ENCODE measurements at places on chromosomes 11 and 22.
A peak's percentile ranks its signal among the peaks of the same experiment; 100 is the strongest.

DNA sequence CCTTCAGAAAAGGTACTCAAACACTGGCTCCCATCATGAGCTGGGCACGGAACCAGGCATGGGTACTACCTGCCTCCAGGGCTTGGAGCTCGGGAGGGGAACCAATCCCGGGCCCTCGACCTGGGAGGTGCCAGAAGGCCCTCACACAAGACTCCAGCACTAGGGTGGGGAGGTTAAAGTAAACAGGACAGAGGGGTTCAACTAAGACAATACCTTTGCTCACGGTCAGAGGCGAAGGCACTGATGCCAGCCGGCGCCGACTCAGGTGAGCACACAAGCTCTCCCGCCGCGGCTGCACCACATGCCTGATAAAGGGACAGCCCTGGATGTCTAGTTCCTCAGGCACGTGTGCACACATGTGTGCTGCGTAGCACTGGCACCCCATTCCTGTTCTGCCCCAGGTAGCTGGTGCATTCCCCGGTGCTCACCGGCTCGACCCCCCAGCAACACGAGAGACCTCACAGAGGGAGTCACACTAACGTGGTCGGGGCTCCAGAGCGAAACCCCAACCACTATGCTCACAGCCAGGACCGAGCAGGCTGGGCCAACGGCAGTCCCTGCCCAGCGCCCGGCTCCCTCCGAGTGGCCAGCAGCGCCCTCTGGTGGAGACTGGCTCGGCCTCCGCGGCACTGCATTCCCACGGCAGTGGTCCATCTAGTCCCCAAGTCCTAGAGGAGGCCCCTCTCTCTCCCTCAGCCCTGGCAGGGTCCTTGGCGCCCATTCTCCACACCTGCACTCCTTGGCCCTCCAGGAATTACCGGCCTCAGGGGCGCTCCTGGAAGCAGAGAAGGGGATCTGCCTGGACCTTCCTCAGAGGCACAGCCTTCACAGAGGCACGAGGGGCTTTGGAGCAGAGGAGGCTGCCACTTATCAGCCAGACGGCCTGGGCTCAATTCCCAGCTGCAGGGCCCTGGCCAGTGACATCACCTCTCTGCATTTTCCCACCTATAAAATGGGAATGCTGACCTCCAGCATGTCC is 28.8 kb upstream of the MOB2 start:
- no peak for DNase-seq

DNA sequence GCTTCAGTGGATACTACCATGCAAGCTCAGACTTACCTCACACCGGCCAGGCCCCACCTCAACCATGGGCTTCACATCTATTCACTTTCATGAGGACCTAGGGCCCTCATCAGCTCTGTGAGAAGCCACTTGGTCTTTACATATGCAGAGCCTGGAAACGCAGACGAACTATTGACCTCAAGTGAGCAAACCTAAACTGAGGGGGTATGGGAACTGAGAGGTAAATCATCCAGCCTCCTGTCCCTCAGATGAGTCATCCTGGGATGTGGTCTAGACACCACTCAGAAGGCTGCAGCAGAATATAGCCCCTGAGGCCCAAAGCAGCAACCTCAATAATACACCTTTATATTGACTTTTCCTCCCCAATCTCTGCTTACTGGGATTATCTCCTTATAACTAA is 578.0 kb downstream of the INSC start:
- no peak for DNase-seq

GRCh38 chr11:123202155-123203151 is 7.4 kb upstream of the CLMP start:
- DNase-seq, result no peak

DNA sequence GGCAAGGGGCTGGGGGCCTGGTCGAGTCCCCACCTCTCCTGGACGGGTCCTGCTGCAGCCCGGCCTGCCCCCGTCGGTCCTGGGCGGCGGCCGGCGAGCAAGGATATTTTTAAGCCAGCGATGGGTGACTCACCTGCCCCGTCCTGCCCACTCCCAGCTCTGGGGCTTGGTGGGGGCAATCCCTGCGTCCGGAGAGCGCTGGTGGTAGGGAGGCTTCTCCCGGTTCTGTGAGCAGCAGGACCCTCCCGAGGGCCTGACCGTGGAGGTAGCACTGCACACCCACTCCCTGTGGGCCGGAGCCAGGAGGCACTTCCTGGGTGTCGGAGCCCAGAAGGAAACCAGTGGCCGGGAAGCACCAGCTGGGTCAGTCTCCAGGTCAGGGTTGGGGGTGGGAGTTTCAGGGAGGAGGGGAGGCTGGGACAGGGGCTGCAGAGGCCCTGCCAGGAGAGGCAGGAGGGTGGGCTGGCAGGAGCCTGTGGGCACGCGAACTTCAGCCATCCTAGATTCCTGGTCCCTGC is 467 bp downstream of the EPS8L2 start:
- DNase-seq, result no peak

- peak; percentile 2 for DNase-seq
Observed at GRCh38 chr11:79026803-79027445, 413.9 kb downstream of the TENM4 start.

All from GM12864 (cell line).